Smooth muscle cell of the coronary artery (primary cell): ENCODE measurements at places on chromosomes 2 and 18. TPM values are rescaled to one million over a fixed set of nuclear protein-coding genes. Genes with fewer than 3 reads are reported as not detected.

The ALMS1 gene
- total RNA-seq: 4.7 and 10.4 TPM in 2 replicates

The ANKRD30B gene
- total RNA-seq: 0.15 and 0.23 TPM in 2 replicates

The PLGLB2 gene
- 0.23 and 0.60 TPM in 2 replicates for total RNA-seq

The TMEM127 gene
- 12.4 and 13.9 TPM in 2 replicates for total RNA-seq
